ENCODE measurements at places on chromosomes 13 and 19. TPM values are rescaled to one million over a fixed set of nuclear protein-coding genes. Genes with fewer than 3 reads are reported as not detected.

Gene CLDN10
- not detected for total RNA-seq

Gene PEAK3
- total RNA-seq = 0.18 TPM

Gene ADAMTS10
- 0.80 TPM for total RNA-seq

- peaks cover 2% of the 10 kb centered on the region for H3K27me3 ChIP-seq
- DNase-seq = no peak
- H3K4me3 ChIP-seq = no peak overlapping the region
- H3K4me1 ChIP-seq = peaks cover 6% of the 10 kb centered on the region
Measured at GRCh38 chr19:38440592-38440991, 7.1 kb downstream of the RYR1 start.

Gene ZNF625
- 3.1 TPM for total RNA-seq

DNA sequence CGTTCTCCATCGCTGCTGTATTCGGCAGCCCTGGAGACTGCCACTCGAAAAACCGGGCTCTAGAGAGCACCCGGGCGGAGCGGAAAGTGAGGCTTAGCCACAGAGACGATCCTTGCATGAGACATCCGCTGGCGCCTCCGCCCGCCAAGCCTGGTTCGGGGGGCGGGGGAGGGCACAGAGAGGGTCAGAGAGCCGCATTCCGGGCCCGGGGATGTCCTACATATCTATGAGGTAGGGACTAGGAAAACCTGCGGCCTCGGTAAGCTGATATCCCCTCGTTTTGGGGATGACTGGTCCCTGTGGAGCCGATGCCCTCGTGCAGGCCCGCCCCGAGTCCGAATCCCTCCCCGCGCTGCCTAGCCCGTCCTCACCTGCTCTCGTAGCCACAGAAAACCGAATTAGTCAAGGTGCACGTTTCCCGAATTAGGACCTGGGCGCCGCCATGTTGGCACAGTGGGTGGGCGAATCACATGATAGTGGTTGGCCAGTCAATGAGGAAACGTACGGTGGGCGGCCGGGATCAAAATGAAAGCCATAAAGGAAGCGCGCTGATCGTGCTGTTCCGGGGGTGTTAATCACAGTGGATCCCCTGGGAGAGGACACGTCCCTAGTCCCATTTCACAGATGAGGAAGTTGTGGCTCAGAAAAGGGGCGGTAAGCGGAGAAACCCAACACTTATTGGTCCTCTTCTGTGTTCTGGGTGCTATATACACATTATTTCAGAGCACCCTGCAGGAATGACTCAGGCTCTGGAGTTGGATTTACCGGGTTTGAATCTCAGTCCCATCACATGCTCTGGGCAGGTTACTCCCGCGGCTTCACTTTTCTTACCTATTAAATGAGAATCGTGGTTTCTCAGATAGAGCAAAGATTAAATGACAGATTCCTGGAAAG is at the start of gene TRMT1:
TSS of gene TRMT1 (minus strand) at position 459 of the 894 bp plus-strand sequence. CDS start at position 118, 341 bp downstream.
- peaks cover 30% of the 10 kb centered on the region for H3K4me1 ChIP-seq
- H3K27me3 ChIP-seq = no peaks in the 10 kb centered on the region
- peak within 1 kb of the TSS; percentile 94 for H3K4me3 ChIP-seq
- DNase-seq = peak; percentile 87
- H3K36me3 ChIP-seq = peaks cover 45% of the 10 kb centered on the region

GRCh38 chr19:49474542-49474924 is 518 bp downstream of the FLT3LG start:
- peaks cover 18% of the 10 kb centered on the region for H3K36me3 ChIP-seq
- H3K4me1 ChIP-seq = peaks cover 38% of the 10 kb centered on the region
- peak overlapping the region; percentile 83 for H3K27ac ChIP-seq
- H3K27me3 ChIP-seq = no peaks in the 10 kb centered on the region
- H3K4me3 ChIP-seq = peak overlapping the region; percentile 92
- no peak for DNase-seq

- H3K36me3 ChIP-seq = no peaks in the 10 kb centered on the region
- no peak for DNase-seq
- H3K4me1 ChIP-seq = peaks cover 2% of the 10 kb centered on the region
Measured at GRCh38 chr13:41995946-41996345, 35.0 kb upstream of the VWA8 start.

Gene ANKLE1
- 20.4 TPM for total RNA-seq

Gene LYL1
- total RNA-seq = 5.6 TPM

GRCh38 chr13:99717959-99718674 is 216.8 kb downstream of the TM9SF2 start:
- H3K36me3 ChIP-seq = no peaks in the 10 kb centered on the region
- no peaks in the 10 kb centered on the region for H3K27me3 ChIP-seq
- no peak overlapping the region for H3K4me3 ChIP-seq
- no peaks in the 10 kb centered on the region for H3K4me1 ChIP-seq
- no peak for DNase-seq
- H3K27ac ChIP-seq = no peak overlapping the region

GRCh38 chr13:78033509-78033908 is 114.9 kb upstream of the EDNRB start:
- no peaks in the 10 kb centered on the region for H3K36me3 ChIP-seq
- peaks cover 7% of the 10 kb centered on the region for H3K27me3 ChIP-seq
- H3K4me3 ChIP-seq = no peak overlapping the region

- H3K4me3 ChIP-seq = no peak overlapping the region
- no peaks in the 10 kb centered on the region for H3K4me1 ChIP-seq
- H3K27me3 ChIP-seq = no peaks in the 10 kb centered on the region
- H3K36me3 ChIP-seq = no peaks in the 10 kb centered on the region
- peak; percentile 70 for DNase-seq
Measured at GRCh38 chr19:48351341-48351752, 12.4 kb downstream of the TMEM143 start.

DNA sequence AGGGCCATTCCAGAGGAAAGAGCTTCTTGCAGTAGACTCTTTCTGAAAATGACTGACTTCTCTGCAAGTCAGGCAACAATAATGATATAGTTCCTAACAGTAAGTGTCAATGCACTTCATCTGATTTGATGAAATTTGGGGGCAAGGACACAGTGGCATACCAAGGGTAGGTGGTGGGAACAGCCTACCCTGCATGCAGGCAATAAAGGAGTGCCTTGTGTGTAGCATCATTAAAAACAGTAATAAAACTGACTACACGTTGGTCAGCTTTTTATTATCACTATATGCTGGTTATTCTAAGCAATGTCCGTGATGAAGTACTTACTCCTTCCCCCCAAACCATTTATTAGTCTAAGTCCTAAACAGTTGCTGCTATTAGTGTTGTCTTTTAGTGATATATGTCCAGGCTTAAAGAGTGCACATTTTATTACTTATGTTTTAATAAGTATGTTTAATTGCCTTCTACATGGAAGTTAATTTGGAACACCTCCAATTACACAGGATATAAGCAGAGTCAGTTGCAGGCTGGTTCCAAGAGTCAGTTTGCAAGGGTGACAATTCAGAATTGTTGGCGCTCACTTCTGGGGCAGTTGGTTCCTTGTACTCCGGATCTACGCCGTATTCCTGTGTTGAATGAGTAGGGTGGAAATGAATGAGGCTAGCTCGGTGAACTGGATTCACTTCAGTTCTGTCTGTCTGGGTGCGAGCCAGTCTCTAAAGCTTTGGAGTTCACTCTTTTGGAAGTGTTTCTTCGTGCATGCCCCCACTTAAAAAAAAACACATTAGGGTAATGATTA is 84.0 kb downstream of the RGCC start:
- H3K27me3 ChIP-seq = peaks cover 7% of the 10 kb centered on the region
- H3K4me3 ChIP-seq = no peak overlapping the region
- H3K36me3 ChIP-seq = no peaks in the 10 kb centered on the region
- H3K27ac ChIP-seq = no peak overlapping the region

- no peak overlapping the region for H3K4me3 ChIP-seq
- no peaks in the 10 kb centered on the region for H3K27me3 ChIP-seq
- no peak overlapping the region for H3K27ac ChIP-seq
Measured at GRCh38 chr13:39822437-39822836, 167.0 kb downstream of the COG6 start.

- peaks cover 15% of the 10 kb centered on the region for H3K27me3 ChIP-seq
- H3K36me3 ChIP-seq = no peaks in the 10 kb centered on the region
- no peak overlapping the region for H3K4me3 ChIP-seq
- H3K27ac ChIP-seq = no peak overlapping the region
- peaks cover 4% of the 10 kb centered on the region for H3K4me1 ChIP-seq
- DNase-seq = no peak
Measured at GRCh38 chr19:35254341-35255297, 5.8 kb downstream of the LSR start.

Gene TMEM59L
- not detected for total RNA-seq

DNA sequence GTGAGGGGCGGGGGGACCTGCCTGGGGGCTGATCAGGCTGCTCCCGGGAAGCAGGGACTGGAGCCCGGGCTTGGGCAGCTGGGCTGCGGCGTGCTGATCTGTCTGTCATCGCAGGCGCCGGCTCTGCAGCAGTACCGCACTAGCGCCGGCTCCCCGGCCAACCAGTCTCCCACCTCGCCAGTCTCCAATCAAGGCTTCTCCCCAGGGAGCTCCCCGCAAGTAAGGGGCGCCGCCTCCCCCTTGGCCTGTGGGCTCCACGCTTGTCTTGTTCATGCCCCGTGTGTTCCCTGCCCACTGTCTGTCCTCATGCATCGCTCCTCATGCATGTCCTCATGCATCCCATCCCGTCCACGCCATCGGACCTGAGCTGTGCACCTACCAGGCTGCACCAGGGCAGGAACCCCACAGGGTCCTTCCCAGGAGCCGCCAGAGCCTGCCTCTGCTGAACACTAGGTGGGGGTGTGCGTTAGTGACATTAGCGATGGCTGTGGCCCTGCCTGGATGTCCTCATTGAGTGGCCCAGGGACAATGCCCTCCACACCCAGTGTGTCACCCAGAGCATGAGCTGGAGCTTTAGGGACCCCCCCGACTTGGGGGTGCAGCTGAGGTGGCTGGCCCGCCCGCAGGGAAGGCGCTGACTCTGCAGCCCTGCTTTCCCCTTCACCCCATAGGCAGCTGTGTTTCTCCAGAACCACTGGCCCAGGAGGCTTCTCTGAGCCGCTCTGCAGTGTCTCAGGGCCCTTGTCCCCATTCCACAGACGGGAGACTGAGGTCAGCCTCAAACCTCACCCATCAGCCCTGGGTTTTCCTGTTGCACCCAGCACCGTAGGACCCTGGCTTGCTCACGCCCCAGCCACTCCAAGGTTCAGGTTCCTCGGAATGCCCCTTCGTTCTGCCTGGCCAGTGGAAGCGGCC is 19.5 kb downstream of the COMP start:
- H3K36me3 ChIP-seq = no peaks in the 10 kb centered on the region
- no peak overlapping the region for H3K4me3 ChIP-seq
- H3K4me1 ChIP-seq = no peaks in the 10 kb centered on the region
- no peaks in the 10 kb centered on the region for H3K27me3 ChIP-seq
- DNase-seq = no peak
- no peak overlapping the region for H3K27ac ChIP-seq

Gene SLITRK6
- not detected for total RNA-seq

- no peak for DNase-seq
- H3K27ac ChIP-seq = no peak overlapping the region
- no peaks in the 10 kb centered on the region for H3K4me1 ChIP-seq
- H3K36me3 ChIP-seq = peaks cover 9% of the 10 kb centered on the region
Measured at GRCh38 chr19:42363614-42364346, 26.3 kb downstream of the CNFN start.

DNA sequence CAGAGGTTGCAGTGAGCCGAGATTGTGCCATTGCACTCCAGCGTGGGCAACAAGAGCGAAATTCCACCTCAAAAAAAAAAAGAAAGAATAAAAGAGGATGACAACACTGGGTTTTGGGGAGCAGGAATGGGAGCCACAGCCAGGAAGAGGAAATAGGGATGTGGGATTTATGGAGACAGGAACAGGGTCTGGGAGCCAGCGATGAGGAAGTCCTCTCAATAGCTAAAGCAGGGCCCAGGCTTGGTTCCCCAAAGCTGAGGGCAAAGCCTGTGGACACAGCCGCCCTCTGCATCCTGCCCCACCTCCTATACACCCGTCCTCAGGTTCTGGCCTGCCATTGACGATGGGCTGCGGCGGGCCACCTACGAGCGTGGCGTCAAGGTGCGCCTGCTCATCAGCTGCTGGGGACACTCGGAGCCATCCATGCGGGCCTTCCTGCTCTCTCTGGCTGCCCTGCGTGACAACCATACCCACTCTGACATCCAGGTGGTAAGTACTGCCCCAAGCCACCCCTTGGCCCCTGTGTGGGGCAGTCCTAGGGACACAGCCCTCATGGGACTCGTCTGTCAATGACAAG is 13.6 kb downstream of the HIPK4 start:
- no peak overlapping the region for H3K4me3 ChIP-seq
- H3K36me3 ChIP-seq = no peaks in the 10 kb centered on the region
- no peaks in the 10 kb centered on the region for H3K27me3 ChIP-seq
- H3K4me1 ChIP-seq = peaks cover 3% of the 10 kb centered on the region

Gene RNF17
- total RNA-seq = not detected

Gene ANGPTL8
- total RNA-seq = not detected

- peaks cover 9% of the 10 kb centered on the region for H3K4me1 ChIP-seq
- peaks cover 11% of the 10 kb centered on the region for H3K36me3 ChIP-seq
- no peak overlapping the region for H3K27ac ChIP-seq
Measured at GRCh38 chr19:6577476-6578125, 13.3 kb downstream of the CD70 start.

DNA sequence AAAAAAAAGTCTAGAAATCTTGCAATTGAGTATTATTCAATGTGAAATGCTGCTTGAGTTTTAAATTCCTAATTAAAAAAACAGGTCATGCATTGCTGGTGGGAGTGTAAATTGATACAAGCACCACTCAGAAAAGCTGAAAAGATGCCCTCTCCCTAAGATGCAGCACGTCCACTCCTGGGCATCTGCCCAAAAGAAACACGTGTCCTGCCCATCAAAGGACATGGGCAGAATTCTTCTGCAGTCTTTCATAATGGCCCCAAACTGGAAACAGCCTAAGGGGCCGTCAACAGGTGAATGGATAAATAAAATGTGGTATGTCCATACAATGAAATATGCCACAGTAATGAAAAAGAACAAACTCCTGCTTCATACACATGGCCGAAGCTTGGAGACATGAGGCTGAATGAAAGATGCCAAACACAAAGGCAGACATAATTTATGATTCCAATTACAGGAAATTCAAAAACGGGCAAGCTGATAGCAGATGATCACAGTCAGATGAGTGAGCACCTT is 7.8 kb downstream of the POU2F2 start:
- H3K4me1 ChIP-seq = peaks cover 49% of the 10 kb centered on the region
- DNase-seq = no peak
- no peak overlapping the region for H3K4me3 ChIP-seq
- H3K27me3 ChIP-seq = no peaks in the 10 kb centered on the region
- no peak overlapping the region for H3K27ac ChIP-seq

GRCh38 chr19:5035793-5036697 is 67.1 kb downstream of the KDM4B start:
- H3K4me3 ChIP-seq = no peak overlapping the region
- DNase-seq = no peak
- H3K27ac ChIP-seq = no peak overlapping the region
- no peaks in the 10 kb centered on the region for H3K27me3 ChIP-seq
